ENCODE measurements at places on chromosomes 2 and 18. TPM values are rescaled to one million over a fixed set of nuclear protein-coding genes. Genes with fewer than 3 reads are reported as not detected.

The TMEM37 gene
- 8.8 TPM for total RNA-seq

DNA sequence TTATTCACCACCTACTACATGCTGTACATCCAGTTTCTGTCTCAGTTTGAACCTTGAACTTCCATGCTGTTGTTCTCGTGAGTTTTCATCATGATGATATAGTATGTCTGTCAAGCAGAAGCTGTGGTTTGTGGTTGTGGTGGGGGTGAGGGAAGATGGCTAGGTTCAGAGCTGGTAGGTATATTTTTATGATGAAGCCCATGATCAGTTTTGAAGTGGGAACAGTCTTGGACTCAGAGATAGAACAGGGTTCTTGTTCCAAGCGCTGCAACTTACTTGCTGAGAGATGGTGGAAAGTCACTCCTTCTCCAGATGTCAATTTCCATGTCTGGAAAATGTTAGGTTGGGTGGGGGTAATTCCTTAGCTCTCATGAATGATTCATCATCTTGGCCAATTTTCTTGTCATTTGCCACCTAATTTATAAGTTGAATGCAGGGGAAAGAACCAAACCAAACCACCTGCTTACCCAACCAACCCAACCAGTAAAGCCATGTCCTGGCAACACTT is 21.6 kb downstream of the PMAIP1 start:
- H3K27ac ChIP-seq = no peak overlapping the region
- H3K27me3 ChIP-seq = no peaks in the 10 kb centered on the region
- peaks cover 7% of the 10 kb centered on the region for H3K4me1 ChIP-seq
- H3K4me3 ChIP-seq = no peak overlapping the region

- no peak overlapping the region for H3K4me3 ChIP-seq
- no peak for DNase-seq
- no peaks in the 10 kb centered on the region for H3K27me3 ChIP-seq
- H3K27ac ChIP-seq = no peak overlapping the region
- H3K4me1 ChIP-seq = no peaks in the 10 kb centered on the region
Measured at GRCh38 chr18:74234326-74235171, 57.2 kb downstream of the CYB5A start.

DNA sequence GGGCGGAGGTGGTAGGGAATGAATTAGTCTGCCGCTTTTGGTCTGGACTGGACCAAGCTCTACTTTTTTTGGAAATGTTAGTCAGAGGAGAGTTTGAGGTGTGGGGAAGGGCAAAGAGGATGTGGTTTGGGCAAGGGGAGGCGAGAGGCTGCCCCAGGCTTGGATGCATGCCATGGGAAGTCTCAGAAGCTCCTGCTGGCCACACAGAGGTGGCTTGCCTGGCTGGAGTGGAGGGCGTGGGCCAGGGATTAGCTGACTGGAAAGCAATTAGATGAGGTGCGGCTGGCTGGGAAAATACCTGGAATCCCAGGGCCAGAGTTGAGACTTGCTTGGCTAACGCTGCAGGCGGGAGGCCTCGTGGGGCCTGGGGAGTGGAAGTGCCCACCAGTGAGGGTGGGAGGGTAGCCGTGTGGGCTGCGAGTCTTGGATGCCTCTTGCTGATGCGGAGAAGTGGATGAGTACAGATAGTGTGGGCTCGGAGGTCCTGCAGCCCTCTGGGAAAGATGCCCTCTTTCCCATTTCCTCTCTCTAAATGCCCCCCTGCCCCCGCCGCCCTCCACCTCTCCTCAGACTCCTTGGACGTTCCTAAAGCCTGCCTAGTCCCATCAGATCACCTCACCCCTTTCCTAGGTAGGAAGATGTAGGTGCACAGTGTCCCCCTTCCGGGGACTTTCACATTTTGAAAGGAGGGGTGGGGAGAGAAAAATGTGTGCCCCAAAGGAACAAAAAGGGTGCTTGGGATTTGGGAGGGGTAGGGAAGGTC is 117.6 kb downstream of the SMAD7 start:
- H3K36me3 ChIP-seq = no peaks in the 10 kb centered on the region
- no peak overlapping the region for H3K4me3 ChIP-seq
- no peaks in the 10 kb centered on the region for H3K27me3 ChIP-seq
- H3K27ac ChIP-seq = no peak overlapping the region

DNA sequence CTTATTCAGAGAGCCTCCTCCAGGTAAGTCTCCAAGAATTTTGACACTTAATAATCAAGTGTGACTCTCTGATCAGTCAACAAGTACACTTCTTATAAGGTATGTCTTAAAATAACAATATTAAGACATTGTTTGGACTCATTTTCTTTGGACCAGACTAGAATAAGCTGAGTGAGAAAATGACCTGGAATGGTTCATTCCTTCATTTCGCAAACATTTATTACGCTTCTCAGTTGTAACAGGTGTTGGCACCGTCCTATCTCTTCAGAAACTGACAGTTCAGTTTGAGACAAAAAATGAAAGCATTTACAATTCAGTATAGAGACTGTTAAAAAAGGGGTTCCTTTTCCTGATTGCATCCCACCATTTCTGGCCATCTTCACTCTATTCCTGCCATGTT is 46.6 kb downstream of the TSPYL6 start:
- H3K27ac ChIP-seq = no peak overlapping the region
- H3K36me3 ChIP-seq = no peaks in the 10 kb centered on the region
- H3K4me1 ChIP-seq = no peaks in the 10 kb centered on the region
- no peak for DNase-seq

All from GM23338 (cell line).